HEK293T (cell line): ENCODE measurements at places on chromosomes 13 and 19.
A peak's percentile ranks its signal among the peaks of the same experiment; 100 is the strongest.

DNA sequence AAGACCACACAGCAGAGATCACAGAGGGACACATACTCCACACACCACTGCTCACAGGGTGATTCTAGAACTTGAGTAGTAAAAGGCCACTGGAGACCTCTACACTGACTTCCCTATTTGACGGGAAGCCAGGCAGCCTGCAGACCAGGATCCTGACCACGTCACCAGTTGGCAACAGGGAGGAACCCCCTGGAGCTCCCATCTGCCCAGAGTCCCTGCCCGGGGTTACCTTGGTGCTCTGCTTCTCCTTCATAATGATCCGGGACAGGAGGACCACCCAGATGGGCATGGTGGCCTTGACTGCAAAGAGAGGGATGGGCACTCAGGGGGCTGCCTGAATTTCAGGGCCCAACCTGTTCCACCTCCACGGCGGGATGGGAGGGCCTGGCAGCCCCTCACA lies 932 bp downstream of the SLC35E1 start:
- DNase-seq, result no peak

DNA sequence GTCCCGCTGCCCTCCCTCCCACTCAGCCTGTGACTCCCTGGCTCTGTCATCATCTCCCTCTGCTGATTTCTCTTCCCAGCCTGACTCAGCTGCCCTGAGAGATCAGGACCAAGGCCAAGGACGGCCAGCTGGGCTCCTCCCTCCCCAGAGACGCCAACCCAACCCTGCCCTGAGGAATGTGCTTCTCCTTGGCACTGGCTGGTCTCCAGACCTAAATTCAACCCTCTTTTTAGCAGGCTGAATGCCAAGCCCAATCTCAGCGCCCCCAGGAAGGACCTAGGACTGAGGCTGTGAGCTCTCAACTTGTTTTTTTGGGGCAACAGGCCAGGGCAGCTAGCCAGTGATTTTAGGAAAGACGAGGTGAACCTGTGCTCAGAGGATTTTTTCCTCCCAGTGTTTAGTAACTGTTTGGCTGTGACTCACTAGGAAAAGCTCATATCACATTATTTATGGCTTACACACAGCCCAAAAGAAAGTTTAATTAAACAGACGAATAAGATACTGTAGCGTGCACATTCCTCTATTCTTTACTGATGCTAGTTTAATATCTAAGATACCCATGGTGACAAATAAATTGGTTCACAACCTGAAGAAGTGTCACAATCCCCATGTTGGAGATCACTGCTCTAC lies 7.4 kb upstream of the IGFL1 start:
- peak; percentile 21 for DNase-seq

GRCh38 chr19:7652061-7652641 lies 15.2 kb downstream of the STXBP2 start:
- peak; percentile 84 for DNase-seq

- DNase-seq, result no peak
These were observed 2695.8 kb downstream of the PCDH9 start for GRCh38 chr13:64534302-64534701.

GRCh38 chr19:30653646-30654386 lies 281.6 kb downstream of the ZNF536 start:
- DNase-seq, result no peak

- DNase-seq, result no peak
These were observed 16.2 kb downstream of the ZNF331 start for GRCh38 chr19:53553865-53554791.

DNA sequence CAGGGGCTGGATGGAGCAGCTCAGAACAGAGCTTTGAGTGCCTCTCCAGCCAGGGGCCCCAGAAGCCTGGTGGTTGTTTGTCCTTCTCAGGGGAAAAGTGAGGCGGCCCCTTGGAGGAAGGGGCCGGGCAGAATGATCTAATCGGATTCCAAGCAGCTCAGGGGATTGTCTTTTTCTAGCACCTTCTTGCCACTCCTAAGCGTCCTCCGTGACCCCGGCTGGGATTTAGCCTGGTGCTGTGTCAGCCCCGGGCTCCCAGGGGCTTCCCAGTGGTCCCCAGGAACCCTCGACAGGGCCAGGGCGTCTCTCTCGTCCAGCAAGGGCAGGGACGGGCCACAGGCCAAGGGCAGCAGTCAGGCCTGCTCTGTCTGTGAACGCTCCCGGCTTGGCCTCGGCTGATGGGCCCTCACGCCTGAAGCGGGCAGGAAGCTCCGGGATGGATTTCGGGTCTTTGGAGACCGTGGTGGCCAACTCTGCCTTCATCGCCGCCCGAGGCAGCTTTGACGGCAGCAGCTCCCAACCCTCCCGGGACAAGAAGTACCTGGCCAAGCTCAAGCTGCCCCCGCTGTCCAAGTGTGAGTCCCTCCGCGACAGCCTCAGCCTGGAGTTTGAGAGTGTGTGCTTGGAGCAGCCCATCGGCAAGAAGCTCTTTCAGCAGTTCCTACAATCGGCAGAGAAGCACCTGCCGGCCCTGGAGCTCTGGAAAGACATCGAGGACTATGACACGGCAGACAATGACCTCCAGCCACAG lies at the start of gene GRK1:
Gene GRK1, plus strand, starts transcription at position 269 of the 751 bp plus-strand sequence. Its CDS starts 168 bp downstream, at position 437.
- DNase-seq, result no peak

DNA sequence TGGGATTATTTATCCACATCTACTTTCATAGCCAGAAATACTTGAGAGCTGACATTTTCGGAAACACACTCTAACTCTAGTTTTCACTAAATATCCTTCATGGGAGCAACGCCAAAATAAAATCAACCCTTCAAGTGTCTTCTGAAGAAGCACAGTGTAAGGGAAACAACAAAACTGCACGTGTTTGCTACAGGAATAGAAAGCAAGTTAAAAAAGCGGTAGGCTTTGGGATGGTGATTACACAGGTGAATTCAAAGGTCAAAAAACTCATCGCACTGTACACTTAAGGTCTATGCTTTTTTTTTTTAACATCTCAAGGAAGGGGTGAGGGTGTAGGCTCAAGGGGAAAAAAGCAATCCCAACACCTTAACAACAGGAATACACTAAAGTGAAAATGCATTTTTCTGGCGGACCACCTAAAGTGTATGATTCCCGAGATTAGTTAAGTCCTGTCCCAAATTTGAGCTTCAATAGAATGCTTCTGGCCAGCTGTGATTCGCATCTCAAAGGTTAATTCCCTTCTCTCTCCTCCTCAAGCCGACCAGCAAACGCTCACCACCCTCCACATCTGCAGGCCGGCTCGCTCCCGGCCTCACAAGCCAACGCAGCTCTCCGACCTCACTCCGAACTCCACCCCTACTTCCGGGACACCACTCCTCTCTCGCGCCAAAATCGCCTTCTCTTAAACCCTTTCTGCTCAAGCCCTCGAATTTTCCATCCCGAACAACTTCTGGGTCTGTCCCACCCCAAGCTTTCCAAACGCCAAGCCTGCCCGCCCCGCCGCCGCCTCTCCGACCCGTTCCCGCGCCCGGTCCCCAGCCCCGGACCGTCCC lies 1.1 kb downstream of the ARGLU1 start:
- peak; percentile 19 for DNase-seq

DNA sequence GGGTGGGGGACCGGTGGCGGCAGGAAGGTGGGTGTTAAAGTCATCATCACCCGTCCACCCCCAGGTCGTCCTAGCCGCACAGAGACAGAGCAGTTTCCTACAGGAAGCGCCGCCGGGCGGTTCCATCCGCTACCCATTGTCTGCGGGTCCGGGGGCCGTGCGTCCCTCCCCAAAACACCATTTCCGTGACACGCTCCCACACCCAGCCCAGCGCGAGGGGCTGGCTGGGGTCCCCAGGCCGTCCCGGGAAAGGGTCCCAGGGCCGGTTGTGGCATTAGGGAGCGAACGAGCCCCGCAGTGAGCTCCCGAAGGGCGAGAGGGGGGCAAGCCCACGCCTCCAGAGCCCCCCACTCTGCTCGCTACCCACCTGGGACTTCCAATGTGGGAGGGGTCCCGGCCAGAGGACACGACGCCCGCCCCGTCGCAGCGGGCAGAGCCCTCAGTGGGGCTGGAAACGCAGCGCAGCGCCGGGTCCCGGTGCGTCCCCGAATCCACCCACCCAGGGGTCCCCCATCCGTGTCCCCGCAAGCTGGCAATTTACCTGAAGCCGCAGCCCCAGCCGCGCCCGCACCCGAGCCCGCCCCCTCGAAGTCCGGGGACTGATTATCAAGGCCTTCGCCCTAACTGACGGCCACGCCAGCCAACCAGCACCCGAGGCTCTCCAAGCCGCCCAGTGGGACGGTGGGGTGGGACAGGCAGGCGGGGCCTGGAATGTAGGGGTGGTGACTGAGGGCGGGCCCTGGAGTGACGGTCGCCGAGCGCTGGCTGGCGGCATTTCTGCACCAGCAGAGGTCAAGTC lies at the start of gene KANK3:
Gene KANK3, minus strand, starts transcription at position 579 of the 799 bp plus-strand sequence. CDS start 5,434 bp downstream, outside the sequence.
- DNase-seq, result peak; percentile 98

DNA sequence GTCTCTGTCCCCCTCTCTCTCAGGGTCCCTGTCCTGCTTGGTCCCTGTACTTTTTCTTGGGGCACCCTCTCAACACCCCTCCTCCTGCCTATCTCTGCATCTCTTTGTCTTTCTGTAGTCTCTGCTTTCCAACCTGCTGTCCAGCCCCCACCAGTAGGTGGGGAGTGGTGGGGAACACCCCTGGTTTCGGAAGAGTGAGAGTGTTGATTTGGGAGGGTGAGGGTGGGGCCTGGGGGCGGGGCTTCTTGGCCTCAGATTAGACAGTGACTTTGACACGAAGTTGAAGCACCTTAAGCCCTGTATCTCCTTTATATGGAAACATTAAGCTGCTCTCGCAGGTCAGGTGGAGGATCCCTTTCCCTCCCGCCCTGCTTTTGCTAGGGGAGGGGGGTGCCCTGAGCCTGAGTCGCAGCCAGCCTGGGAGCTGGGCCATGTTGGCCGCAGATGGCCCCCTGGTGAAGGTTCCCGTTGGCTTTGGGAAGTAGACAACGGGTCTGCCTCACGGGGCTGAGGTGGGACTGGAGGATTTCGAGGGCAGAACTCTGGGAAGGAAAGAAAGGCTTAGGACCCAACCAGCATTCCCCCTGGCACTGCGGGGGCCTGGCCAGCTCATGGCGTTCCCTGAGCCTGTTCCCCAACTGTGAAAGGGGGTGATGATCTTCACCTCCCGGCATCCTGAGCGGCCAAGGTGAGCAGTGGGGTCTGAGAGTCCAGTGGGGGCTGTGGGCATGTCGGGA lies at the start of gene KCNJ14:
Gene KCNJ14, plus strand, starts transcription at position 404 of the 737 bp plus-strand sequence. CDS start 6,151 bp downstream, outside the sequence.
- DNase-seq, result no peak

DNA sequence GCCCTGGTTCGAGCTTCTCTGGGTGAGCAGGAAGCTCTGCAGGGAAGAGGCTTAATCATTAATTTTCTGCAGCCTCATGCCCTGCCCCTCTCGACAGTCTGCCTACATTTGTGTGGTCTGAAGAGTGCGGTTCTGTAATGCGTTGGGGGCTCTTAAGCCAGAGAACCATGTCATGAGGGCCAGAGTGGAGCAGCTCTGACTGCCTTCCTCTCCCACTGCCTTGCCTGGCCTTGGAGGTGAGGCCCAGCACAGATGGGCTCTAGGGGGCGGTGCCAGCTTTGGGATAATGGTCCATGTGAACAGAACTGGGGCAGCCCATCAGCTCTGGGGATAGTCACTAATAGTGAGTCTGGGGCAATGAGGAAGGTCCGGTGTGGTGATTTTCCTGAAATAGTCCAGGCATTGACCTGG lies 5.7 kb downstream of the FGF9 start:
- DNase-seq, result no peak

GRCh38 chr13:77579959-77580358 lies 44.5 kb downstream of the SCEL start:
- DNase-seq, result no peak

DNA sequence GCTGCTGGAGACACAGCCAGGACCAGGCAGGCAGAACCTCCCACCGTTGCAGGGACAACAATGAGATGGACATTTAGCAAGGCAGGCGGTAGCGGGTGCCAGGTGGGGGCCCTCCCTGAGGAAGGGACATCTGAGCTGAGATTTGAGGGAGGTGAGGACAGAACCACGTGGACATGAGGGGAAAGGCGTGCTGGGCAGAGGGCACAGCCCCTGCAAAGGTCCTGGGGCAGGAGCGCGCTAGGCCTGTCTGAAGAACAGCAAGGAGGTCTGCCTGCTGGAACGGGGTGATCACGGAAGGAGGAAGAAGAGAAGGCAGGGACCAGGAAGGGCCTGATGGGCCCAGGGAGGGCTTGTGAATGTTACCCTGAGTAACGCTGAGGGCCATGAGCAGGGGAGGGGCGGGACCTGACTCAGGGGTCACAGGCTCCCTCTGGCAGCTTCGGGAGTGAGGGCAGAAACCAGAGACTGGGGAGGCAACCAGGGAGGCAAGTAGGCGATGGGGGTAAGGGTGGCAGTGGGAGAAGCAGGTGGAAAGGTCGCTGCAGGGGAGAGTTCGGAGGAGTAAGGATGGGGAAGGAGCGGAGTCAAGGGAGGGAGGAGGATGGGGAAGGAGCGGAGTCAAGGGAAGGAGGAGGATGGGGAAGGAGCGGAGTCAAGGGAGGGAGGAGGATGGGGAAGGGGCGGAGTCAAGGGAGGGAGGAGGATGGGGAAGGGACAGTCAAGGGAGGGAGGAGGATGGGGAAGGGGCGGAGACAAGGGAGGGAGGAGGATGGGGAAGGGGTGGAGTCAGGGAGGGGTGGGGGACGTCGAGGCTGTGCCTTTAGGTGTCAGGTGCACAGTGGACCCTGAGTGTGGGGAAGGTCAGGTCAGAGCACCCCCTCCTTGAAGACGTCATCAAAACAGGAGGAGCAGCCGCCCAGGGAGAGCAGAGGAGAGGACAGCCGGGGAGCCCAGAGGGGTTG lies 15.7 kb upstream of the B3GNT3 start:
- peak; percentile 42 for DNase-seq

- no peak for DNase-seq
These were observed 12.4 kb upstream of the GJA3 start for GRCh38 chr13:20173116-20173746.

DNA sequence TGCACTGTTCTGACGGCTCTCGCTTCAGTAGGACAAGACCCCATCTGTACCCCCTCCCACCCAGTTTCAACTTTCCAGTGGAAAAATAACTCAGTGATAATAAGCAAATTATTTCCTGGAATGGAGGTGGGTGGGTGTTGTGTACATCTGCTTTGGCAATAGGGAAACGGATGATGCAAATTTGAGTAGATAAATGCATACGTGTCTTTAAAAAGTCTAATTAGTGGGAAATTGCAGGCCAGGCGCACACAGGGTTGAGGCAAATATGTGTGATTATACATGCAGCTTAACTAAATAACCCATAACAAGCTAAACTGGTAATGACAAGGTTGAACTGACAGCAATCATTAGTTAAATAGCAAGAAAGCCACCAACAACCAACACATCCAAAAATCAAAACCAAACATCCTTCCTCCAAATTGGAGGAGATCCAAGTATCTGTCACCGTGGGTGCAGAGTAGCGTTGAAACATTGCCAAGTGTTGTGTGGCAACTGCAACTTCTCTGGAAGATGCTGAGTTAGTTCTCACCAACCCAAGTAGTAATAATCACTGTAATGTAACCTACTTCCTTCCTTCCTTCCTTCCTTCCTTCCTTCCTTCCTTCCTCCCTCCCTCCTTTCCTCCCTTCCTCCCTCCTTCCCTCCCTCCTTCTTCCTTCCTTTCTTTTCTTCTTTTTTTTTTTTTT lies 54.6 kb downstream of the TRPM4 start:
- DNase-seq, result no peak

- DNase-seq, result no peak
These were observed 1.1 kb downstream of the CRTC1 start for GRCh38 chr19:18684642-18684993.
